ENCODE measurements at places on chromosomes 12 and 14.

DNA sequence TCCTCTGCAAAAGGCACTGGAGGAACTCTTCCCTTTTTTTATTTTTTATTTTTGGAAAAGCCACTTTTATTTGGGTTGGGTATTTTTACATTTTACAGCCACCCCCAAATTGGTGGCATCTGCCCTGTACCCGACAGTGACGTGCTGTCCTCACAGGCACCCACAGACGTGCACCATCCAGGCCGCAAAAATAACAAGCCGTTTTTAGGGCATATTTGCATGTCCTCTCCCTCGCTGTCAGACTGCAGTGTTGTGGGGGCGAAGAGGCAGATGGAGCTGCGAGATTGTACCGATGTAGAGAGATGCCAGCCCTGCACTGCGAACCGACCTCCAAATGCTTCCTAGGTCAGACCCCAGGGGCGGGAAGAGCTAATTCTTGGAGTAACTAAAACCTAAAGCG, 12.2 kb downstream of the JDP2 start:
- DNase-seq, result no peak

- no peak for DNase-seq
Observed at GRCh38 chr14:30957813-30958370, 67.6 kb upstream of the AP4S1 start.

DNA sequence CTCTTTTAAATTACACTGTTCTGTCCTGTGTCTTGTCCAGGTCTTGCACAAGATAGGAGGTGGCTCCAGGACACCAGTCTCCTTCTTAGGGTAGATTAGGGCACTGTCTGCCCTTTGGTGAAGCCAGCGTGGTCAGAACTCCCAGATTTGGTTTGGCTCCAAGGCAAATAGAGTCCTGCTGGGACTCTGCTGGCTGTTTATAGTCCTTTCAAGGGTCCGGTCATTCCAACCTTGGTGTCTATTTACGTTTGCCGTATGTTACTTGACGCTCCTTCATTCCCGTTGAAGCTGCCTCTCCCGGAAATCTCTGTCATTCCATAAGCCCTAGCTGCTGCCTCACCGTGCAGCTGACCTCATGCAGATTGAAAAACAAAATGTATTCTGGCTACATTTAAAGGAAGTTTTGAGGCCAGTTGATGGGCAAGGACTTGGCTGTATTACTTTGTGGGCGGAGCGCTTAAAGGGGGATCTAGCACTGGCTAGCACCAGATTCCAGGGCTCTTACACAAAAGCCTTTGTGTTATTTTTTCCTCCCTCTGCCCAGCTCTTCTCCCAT, 180.6 kb downstream of the AKAP6 start:
- no peak for DNase-seq

DNA sequence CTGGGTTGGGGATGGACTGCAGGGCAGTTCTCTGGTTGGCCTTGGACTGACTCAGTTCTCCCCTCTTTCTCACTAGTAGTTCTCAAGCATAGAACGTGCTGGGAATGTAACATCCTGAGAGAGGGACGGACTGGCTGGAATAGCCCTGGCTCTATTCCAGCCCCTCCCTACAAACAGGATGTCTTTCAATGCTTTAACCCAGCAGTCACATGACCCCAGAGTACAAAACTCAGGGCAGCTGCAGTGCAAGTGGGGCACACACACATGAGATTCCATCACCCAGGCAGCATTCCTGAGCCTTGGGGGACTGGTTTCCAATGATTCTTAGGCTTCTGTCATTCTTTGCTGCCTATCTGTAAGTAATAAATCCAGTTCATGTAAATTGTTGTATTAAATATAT, 1.6 kb upstream of the ACOT6 start:
- no peak for DNase-seq

Data from stimulated activated CD4-positive, alpha-beta T cell treated with anti-CD3 and anti-CD28 coated beads, TNF-alpha, amount 100 ng/mL, for 1 hour (primary cell).